ENCODE measurements at places on chromosomes 12 and 14.

DNA sequence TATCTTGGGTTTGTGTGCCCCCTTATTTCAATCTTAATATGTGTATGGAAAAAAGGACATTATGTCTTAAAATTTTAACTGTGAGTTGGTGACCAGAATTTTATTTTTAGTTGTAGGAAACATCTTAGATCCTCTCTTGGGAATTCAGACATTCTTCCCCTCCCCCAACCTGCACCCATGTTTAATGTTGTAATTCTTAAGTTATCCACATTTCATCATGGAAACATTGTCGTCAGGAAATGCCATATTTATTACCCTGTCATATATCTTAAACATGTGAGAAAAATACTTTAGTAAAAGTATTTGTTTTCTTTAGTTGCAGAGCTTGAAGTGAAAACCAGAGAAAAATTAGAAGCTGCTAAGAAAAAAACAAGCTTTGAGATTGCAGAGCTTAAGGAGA, 30.3 kb downstream of the YEATS4 start:
- no peak for DNase-seq

GRCh38 chr14:70087380-70087697, 101.4 kb downstream of the SLC8A3 start:
- DNase-seq: no peak

- DNase-seq: no peak
These were observed 549.6 kb downstream of the DIO2 start for GRCh38 chr14:79661752-79662151.

DNA sequence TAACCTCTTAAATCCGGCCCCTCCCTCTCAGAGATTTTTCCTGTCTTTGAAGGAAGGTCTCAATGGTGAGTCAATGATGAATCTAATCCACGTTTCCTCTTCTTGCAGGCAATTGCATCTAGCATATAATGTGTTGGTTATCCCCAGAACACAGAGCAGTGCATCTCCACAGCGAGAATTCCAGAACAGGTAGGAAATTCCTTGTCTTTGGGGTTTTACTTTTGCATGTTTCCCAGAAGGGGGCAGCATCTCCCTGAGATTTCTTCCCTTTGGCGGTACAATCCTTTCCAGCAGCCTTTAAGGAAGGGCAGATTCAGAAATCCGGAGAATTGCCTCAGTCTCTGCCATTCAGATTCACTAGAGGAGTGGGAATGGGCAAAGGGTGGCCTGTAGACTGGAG, 128.0 kb downstream of the KCNA5 start:
- DNase-seq: no peak

- no peak for DNase-seq
These were observed 360.5 kb downstream of the APAF1 start for GRCh38 chr12:99005601-99006000.

DNA sequence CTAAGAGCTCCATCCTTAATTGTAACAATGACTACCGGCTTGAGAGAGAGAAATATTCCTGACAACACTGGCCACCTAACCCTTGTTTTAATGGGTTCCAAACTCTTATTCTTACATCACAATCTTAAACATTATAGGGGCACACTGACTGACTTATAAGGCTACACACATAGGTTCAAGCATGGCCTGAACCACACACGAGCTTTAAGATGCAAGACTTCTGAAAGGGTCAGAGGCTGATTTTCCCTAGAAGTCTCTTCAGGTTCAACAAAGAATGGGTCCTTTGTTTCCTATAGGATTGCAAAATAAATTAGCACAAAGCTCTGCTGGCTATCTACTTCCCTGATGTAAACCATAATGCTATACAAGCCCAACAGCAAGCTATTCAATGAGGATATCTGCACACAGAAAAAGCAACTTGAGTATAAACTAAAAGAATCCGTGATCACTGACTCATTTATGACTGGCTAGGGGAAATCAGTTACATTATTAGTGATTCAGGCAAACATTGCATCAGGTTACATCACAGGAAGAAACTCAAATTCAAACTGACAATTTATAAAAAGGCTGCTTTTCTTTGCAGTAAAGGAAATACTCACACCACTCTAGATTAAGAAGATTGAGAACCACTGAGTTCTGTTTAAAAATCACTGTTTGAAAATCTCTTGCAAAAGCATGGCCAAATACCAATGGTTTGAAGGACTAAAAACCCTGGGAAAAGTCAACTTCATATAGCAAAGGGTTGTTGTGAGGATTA, 8.5 kb downstream of the BTG1 start:
- DNase-seq: no peak

GRCh38 chr14:94675036-94675435, 62.8 kb downstream of the SERPINA3 start:
- DNase-seq: no peak

- DNase-seq: no peak
These were observed 21.7 kb upstream of the KRT83 start for GRCh38 chr12:52342781-52343490.

DNA sequence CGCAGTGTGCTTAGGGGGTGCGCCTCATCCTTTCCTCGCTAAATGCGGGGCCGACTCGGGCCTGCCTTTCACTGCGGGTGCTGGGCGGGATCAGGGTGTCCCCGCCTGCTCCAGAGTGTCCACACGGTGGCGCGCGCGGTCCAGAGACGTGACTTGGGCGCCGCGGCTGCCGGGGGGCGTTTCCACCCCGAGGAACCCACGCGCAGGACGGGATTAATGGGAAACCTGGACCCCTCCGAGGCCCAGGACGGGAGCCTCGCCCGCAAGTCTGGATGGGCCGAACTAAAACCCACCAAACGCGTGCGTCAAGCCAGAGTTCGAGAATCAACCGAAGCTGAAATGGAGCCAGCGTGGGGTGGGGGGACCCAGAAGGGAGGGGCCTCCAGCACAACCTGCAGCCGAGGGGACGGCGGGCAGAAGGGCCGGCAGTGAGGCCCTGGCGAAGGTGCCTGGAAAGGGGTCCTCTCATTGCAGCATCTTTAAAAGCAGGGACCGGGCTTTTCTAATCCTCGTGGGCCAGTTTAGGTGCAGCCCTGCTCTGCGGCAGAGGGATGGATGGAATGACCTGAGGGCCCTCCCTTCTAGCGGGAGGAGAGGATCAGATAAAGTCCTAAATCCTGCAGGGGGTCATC, 93.3 kb downstream of the NINJ2 start:
- peak; percentile 92 for DNase-seq

DNA sequence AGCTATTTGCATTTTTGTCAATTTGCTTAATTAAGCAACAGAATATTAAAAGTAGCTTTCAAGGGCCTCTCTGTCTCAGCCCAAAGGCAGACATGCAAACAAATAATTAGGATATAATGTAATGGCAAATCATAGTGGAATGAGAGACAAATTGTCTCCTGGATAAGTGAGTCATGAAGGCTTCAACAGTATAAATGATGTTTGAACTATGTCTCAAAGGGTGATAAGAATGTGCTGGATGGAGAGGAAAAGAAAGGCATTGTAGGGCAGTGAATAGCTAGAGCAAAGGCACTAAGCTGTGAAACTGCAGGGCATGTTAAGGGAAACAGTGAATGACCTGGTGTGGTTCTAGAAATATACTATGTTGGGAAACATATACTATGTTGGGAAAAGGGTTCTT, 53.5 kb upstream of the PPP1R12A start:
- no peak for DNase-seq

DNA sequence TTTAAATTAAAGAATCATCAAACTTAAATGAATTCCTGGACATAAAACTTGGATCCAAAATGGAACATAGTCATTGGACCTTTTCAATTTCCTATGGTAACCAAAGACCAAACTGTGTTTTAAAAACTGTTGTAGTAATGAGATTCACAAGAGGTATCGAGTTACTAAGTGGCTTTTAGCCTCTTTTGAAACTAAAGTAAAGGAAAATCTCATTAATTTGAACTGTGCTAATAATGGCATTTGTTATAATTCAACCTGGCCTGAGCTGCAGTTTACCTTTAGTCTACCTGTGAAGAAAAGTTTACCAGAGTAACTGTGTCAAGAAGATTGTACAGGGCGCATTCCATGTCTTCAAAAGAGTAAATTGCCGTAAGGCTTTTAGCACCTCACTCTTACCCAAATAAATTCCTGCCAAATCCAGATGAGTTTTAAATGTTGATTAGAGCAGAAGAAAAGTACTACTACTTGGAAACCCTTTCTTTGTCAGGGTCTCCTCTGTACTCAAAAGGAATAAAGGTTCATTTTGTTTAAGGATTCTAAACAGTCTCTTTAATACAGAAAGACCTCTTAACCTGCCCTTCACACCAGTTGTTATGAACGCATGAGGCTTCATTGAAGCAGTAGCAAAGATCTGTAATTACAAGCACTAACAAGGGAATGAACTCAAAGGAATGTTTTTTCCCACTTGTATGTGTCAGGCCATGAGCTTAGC, 17.1 kb upstream of the MED13L start:
- DNase-seq: no peak
